Muscle of back (tissue), 13 donors: ENCODE measurements at places on chromosomes 1 and 21. TPM values are rescaled to one million over a fixed set of nuclear protein-coding genes. Genes with fewer than 3 reads are reported as not detected.
A peak's percentile ranks its signal among the peaks of the same experiment; 100 is the strongest.

Gene BACE2
- 37.9 TPM for polyA plus RNA-seq

Gene VPS45
- 49.5 TPM for polyA plus RNA-seq

Gene SYT6
- 1.0 TPM for polyA plus RNA-seq

Gene HS2ST1
- polyA plus RNA-seq, result 21.0 TPM

Gene ZNF692
- polyA plus RNA-seq, result 47.5 TPM

- no peak for DNase-seq
Observed at GRCh38 chr1:24021403-24022266, 41.5 kb upstream of the SRSF10 start.

GRCh38 chr21:35257413-35257812 is 208.3 kb upstream of the RUNX1 start:
- DNase-seq, result peak; percentile 90

- no peak for DNase-seq
Observed at GRCh38 chr1:234589064-234589800, 20.7 kb downstream of the IRF2BP2 start.

DNA sequence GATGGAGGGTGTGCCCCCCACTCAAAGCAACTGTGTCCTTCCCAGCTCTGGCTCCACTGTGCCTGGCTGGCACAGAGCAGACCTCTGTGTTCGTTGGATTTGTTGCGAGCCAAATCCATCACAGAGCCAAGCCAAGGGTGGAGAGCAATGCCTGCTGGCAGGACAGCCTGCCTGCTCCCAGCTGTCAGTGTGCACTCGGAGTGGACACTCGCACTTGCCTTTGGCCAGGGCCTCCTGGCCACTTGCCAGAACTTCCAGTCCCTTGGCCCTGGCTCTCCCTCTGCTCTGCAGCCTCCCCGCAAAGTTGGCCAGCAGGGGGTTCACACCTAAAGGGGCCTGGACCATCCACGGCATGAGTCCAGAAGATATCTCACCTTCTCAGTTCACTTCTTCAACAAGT is 16.4 kb downstream of the HEYL start:
- peak; percentile 54 for DNase-seq

GRCh38 chr1:51567653-51568052 is 48.6 kb upstream of the EPS15 start:
- DNase-seq, result no peak
